ENCODE measurements at places on chromosomes 11 and 22. TPM values are rescaled to one million over a fixed set of nuclear protein-coding genes. Genes with fewer than 3 reads are reported as not detected.

The BTG4 gene
- total RNA-seq, result not detected

The MMP12 gene
- total RNA-seq, result not detected

The MS4A2 gene
- total RNA-seq, result not detected

The ART1 gene
- total RNA-seq, result not detected

GRCh38 chr11:962688-963087 lies 37.0 kb downstream of the AP2A2 start:
- H3K4me3 ChIP-seq, result no peak overlapping the region
- H3K36me3 ChIP-seq, result peaks cover 32% of the 10 kb centered on the region
- H3K4me1 ChIP-seq, result peaks cover 7% of the 10 kb centered on the region

- no peaks in the 10 kb centered on the region for H3K36me3 ChIP-seq
These were observed 747.0 kb upstream of the LUZP2 start for GRCh38 chr11:23749762-23750430.

DNA sequence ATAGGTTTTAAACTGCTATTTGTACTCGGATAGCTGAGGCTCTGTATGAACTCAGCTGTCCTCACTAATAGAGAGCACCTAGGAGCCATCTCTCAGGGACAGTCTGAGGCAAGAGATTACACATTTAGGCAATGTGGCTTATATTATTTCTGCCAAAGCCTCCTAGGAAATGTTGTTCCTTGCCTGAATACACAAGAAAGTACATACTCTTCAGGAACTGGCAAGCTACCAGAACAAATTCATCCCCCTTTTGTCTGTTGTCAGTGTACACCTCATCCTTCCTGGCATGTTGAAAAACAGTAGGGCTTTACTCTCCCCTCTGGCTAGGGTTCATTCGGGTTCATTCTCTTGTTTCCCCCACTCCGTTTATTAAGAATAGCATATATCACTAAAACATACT lies 615.9 kb upstream of the FAT3 start:
- no peak overlapping the region for H3K4me3 ChIP-seq
- H3K4me1 ChIP-seq, result no peaks in the 10 kb centered on the region
- H3K27me3 ChIP-seq, result no peaks in the 10 kb centered on the region
- no peaks in the 10 kb centered on the region for H3K36me3 ChIP-seq
- H3K27ac ChIP-seq, result no peak overlapping the region
- no peak for DNase-seq

DNA sequence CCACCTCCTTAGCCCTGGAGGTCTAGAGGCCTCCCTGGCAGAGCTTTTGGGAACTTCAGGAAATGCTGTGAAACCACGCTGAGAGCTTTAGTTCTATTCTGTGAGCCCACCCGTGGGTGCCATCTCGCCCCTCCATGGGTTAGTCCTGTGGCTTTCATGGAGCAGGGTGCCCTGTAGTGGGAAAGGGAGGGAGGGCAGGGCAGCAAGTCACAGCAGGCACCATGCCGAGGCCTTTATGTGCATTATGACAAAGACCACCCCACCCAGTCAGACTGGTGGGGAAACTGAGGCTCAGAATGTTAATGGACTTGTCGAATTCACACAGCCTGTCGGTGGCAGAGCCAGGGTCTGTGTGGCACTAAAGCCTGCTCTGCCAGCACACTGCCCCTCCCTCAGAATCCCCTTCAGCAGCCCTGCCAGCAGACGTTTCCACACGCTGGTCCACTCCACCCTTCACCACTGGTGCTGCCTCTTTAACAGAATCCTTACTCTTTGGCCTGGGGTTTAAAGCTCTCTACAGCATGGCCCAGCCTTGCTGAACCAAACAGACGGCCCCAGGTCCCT lies 13.4 kb downstream of the TMPRSS13 start:
- H3K27me3 ChIP-seq, result peaks cover 4% of the 10 kb centered on the region
- H3K4me3 ChIP-seq, result no peak overlapping the region
- no peak overlapping the region for H3K27ac ChIP-seq
- DNase-seq, result no peak

GRCh38 chr22:48627966-48628365 lies 1199.7 kb downstream of the BRD1 start:
- no peak for DNase-seq
- H3K4me3 ChIP-seq, result no peak overlapping the region
- H3K4me1 ChIP-seq, result no peaks in the 10 kb centered on the region
- no peak overlapping the region for H3K27ac ChIP-seq
- no peaks in the 10 kb centered on the region for H3K36me3 ChIP-seq

DNA sequence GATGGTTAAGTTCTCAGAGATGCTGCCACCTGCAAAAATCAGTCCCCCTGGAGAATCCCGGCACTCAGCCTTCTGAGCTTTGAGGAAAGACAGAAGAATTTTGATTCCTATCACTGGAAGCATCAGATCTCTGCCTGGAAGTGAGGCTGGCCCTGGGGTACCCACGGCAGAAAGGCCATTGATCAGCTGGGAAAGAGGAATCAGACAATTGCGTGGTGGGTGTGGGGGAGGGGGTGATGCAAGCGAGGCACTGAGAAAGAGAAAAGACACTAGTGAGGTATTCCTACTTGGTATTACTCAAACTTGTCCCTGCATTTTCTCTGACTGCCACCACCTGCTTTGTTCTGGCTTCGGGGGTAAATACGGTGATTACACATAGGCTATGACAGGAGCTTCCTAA lies 96.1 kb downstream of the FEZ1 start:
- H3K27ac ChIP-seq, result no peak overlapping the region
- H3K27me3 ChIP-seq, result peaks cover 61% of the 10 kb centered on the region
- DNase-seq, result no peak
- no peaks in the 10 kb centered on the region for H3K36me3 ChIP-seq
- H3K4me1 ChIP-seq, result no peaks in the 10 kb centered on the region

GRCh38 chr11:58639669-58640068 lies 17.2 kb downstream of the CNTF start:
- no peak overlapping the region for H3K4me3 ChIP-seq
- DNase-seq, result no peak
- peaks cover 9% of the 10 kb centered on the region for H3K4me1 ChIP-seq
- H3K36me3 ChIP-seq, result no peaks in the 10 kb centered on the region
- no peak overlapping the region for H3K27ac ChIP-seq

DNA sequence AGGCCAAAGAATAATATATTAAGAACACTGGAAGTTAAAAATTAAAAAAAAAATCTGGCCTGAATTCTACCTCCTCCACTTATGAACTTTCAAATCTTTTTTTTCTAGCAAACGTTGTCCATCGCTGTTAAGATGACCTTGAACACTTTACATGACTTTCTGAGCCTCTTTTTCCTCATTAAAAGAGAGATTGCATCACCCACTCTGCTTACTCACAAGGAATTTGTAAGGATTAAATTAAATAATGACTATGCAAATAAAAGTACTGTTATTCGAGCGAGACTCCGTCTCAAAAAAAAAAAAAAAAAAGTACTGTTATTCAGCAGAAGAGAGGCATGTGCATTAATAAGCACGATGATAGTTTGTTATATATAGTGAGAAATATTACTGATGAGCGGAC lies 285.1 kb upstream of the CCDC90B start:
- no peak overlapping the region for H3K4me3 ChIP-seq
- H3K27ac ChIP-seq, result no peak overlapping the region
- no peaks in the 10 kb centered on the region for H3K36me3 ChIP-seq
- no peaks in the 10 kb centered on the region for H3K4me1 ChIP-seq
- no peaks in the 10 kb centered on the region for H3K27me3 ChIP-seq
- DNase-seq, result no peak
